ENCODE measurements at places on chromosomes 4 and X.

DNA sequence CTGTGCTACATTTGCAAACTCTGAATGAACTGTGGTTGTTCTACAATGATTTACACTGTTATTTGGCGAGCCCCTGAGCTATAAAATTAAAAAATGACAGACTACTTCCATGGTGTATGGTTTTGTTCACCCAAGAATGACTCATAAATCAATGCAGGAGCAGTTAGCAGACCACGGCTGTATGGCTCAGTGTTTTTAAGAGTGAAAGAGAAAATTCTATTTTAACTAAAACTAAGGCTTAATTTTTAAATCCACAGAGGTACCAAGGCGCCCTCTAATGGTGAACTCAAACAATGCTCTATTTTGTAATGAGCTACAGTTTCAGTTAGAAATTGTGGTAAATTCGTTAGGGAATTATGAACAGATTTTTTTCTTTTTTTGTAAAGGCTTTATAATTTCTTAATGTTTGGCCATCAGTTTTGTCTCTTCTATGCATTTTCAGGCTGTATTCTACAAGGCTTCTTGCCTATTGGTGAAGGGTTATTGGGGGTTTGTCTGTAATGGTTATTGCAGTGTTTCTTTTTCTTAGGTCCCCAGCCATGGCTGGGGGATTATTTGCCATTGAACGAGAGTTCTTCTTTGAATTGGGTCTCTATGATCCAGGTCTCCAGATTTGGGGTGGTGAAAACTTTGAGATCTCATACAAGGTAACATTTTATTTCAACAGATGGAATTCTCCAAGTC lies 32.5 kb downstream of the HMGB2 start:
- no peak for DNase-seq

- no peak for DNase-seq
Measured at GRCh38 chr4:74097631-74098426, 1.2 kb downstream of the CXCL2 start.

GRCh38 chr4:82136161-82136801 lies 237.5 kb downstream of the HNRNPD start:
- no peak for DNase-seq

DNA sequence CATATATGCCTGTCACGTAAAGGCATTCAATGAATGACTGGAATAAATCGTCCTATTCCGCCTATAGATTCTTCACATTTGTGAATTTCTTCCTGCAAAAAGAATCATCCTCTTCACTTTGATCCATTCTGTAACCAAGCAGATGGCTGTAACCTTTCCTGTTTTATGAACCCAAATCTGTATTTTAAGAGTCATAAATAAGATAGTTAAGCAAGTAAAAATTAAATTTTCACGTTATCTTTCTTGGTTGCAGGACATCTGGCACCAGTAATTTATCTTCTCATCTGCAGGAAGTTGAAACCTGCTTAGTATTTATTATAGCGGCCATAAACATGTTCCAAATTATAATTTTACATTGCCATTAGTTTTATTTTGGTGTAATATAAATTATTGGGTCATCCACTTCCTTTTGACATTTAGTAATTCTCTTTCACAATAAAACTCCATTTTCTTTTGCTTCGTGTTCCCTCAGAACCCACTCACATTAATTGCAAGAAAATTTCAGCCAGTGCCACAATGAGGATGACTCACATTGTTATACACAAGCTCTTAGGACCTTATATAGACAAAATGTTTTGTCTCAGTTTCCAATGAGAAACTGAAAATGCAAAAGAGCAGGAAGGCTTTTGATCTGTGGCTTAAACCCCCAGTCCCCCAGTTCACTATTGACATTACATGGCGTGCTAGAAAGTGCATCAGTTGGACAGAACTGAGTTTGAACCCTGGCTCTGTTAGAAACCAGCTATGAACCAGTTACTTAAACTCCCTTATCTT lies 51.1 kb downstream of the TMEM156 start:
- no peak for DNase-seq

- DNase-seq, result peak; percentile 24
Measured at GRCh38 chr4:26753617-26754016, 107.0 kb upstream of the STIM2 start.

- no peak for DNase-seq
Measured at GRCh38 chr4:932713-933070, 432 bp downstream of the TMEM175 start.

GRCh38 chrX:6446582-6446981 lies 88.3 kb downstream of the VCX3A start:
- no peak for DNase-seq

DNA sequence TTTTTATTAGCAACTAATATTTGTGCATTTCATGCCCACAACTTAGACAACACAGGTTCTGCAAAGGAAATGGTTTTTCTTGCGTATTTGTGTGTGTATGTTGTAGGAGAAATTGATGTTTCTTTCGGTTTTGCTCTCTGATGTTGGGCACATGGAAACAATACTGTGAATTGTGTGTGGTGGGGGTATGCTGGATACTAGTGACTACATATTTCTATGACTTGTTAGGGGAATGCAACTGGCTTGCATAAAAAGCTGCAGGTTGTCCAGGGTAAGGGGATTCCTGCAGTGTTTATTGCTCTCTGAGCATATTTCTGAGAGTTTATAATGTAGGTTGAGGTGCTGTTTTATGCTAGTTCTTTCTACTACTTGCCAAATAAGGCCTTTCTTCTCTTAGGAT lies 11.6 kb downstream of the DLG3 start:
- DNase-seq, result no peak

DNA sequence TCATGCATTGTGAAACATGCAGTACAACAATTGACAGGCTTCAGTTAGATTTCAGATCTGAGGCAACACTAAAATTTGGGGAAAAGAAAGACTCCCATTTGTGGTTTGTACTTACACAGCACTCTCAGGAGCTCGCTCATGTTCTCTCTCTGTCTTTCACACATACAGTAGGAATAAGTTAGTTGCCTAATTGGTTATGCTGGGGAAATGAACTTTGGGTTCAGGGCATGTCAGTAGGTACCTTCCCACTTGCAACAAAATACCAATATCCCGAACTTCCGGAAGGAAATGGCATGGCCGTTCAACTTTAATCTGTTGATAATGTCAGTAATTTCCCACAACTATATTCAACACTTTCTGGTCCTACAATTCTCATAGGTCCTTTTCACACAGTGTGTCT lies 218.4 kb downstream of the RELL1 start:
- no peak for DNase-seq

DNA sequence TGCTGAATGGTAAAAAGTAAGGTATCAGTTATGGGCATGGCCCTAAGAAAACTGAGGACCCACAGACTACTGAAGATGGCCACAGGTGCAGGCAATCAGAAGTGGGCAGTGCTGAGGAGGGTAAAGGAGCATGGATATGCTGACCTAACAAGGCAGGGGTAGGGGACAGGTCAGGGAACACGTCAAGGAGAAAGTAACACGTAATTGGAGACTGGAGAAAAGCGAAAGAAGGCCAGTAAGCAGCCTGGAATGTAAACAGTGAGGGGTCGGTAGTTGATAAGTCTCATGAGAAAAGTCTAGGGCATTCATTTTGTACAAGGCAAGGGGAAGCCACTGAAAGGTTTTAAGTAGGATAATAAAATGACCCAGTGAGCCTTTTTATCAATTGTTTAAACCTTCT lies 153.3 kb downstream of the PRDM5 start:
- no peak for DNase-seq

GRCh38 chr4:77183777-77184420 lies 26.9 kb downstream of the CCNG2 start:
- no peak for DNase-seq

Measured in upper lobe of left lung (tissue), 6 donors.